ENCODE measurements at places on chromosomes 2 and 18.

DNA sequence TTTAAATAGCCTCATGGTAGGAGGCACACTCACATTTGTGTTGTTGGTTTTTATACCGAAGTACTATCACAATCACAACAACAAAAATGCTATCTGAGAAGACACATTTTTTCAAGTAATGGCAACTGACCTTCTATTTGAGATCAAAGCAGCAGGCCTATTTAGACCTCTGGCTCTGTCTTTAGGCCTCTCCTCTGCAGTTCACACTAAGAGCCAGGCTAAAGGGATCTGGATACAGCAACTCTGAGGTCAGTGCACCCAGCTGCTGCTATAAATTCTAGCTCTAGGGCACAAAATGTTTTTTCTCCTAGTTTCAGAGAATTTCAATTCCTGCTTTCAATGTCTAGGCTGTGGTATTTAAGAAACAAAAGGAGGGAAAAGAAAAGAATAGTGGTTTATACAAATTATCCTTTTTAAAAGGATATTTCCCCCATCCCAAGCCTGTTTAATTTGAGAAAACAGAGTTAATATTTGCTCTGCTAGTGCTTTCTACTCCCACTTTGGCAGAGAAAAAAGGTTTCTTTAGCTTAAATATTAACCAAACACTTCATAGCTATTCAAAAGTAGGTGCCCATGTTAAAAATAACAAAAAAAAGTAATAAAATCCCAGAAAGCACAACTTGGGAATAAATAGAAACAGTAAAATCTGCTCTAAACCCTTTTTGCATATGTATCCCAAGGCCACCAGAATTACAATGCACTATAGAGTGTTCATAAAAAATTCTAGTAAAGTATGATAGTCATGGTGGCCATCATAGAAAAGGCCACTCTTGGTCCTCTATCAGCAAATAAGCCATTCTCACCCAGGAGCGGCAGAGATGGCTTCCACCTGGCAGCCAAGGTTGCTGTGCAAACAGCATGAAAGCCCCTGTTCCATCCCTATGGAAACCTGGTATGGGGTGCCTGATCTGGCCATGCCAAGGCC, 293.6 kb upstream of the SESTD1 start:
- no peak for DNase-seq

DNA sequence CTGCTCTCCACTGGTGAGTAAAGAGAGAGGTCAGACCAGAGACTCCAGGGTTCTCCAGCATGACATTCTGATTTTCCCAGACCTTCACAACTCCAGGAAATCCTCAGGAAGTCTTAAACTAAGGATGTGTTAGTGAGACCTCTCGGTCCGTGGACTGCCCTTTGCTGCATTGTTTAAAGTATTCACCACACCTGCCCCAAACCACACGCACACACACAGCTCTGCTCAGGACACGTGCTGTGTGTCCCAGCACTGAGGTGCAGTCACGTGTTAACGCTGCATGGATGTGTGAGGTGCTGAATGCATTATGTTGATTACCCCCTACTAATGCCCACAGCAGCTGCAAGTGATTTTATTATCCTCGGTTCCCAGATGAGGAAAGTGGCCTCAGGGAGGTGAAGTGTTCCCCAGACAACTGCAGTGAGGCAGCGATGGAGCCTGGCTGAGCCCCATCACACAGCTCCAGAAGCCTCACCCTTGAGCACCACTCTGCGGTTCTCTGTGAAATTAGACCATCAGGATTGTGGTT, 68.4 kb downstream of the TRAPPC12 start:
- DNase-seq, result peak; percentile 43

GRCh38 chr2:239887604-239888003, 137.5 kb downstream of the NDUFA10 start:
- DNase-seq, result no peak

- DNase-seq, result no peak
These were observed 174.3 kb downstream of the LDLRAD4 start for GRCh38 chr18:13392899-13393298.

GRCh38 chr2:161030260-161031063, 129.8 kb upstream of the TANK start:
- DNase-seq, result peak; percentile 99

DNA sequence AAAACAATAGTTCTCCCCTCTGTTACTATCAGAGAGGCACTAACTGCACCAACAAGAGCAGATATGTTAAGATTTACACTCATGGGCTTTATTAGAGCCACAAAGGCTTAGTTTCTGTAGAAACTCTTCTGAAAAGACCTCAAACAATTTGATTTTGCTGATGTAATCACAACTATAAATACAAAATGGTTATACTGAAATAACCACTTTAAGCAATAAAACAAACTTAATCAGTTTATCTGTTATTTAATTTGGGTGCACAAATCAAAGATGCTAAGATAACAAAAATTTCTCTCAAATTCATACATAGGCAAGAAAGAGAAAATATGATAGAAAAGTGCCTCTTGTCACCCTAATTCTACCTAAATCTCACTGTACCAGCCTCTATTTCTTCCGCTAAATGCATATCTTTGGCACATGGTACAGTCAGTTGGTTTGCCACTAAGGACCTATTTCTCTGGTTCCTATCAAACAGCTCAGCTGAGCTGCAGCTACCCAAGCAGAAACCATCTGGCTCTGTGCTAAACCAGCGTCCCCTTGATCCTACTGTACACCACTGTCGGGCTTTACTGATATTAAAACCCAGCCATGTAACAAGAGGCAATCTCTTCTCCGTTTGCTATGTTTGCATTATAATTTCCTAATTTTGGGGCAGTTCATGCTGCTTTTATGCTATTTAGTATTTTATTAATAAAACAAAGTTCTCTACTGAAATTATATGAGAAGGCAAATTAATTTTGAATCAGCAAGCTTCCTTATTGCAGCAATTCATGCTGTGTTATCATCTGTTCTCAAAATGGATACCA, 60.1 kb downstream of the CWC22 start:
- DNase-seq, result no peak

DNA sequence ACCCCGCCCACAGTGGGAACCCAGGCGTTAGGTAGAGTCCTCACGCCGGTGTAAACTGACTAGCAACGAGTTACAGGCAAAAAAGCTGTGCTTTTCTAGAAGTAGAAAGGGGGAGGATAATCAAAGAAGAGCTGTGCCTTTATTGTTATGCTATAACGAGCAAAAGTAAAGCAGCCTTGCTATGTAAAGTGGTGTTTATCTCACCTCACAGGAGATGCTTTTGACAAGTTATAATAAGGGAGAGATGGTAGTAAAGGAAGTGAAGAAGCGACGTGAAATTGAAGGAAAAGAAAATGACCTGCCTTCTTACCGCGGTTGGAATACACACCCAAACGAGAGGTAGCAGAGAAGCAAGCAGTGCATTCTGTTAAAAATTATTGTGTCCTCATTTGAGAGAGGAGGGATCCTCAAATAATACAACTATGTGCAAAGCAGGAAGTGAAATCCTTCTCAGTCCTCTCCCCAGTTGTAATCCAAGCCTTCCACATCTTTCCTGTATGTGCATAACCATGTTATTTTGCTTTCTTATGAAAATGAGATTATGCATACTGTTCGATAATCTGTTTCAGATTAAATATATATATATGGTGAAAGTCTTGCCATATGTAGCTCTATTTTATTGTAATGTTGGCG, 962 bp downstream of the TANK start:
- DNase-seq, result peak; percentile 26

DNA sequence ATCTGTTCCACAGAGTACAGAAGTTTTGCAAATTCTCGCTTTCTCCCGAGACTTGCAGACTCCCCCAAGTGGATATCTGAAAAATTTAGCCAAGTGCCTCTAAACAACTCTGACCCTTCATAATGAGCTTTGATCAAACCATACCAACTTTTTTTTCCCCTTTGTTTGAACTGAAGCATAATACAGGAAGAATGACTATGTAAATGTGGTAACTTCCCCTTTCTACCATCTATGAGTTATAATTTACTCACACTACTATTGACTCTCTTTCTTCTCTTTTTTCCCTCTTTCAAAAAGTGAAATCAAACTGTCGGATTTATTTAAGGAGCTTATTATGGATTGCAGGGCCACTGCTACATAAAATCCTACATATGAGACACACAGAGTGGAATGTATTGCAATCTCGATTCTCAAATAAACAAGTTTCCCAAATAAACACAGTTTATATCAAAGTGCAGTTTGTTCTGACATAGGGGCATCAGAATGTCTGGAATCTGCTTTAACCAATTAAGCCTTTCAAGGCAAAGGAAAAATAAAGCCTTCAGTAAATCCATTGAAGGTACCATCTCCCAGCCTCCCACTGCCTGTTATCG, 1.4 kb upstream of the ZNF804A start:
- DNase-seq, result peak; percentile 53

DNA sequence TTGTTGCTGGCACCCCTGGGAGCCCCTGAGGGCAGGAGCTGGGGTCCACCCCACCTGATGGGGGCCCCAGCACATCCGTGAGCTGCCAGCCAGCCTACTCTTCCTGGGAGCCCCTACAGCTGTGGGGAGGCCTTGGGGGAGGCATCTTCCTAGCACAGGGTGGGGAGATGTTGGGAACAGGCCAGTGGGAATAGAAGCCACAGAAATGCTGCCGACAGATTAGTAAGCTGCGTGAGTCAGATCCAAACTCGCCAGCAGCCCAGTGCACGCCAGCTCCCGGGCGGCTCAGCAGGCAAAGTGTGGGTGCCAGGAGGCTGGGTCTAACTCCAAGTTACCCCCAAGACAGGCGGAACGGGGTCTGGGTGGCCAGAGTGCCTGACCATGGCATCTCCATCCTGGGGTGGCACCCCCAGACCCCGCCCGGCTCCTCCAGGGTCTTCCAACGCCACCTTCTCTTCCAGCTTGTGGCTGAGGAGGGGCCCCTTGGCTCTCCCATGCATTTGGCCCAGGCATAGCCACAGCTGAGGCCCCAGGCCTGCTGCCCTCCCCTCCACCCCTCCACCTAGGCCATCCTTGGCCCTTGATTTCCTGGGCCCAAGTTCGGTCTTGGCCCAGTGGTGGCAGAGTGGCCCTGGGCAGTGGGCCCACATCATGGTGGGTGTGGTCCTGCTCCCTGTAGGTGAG, 15.3 kb downstream of the CROCC2 start:
- DNase-seq, result peak; percentile 94

GRCh38 chr18:13471971-13472628, 253.5 kb downstream of the LDLRAD4 start:
- DNase-seq, result no peak

- peak; percentile 57 for DNase-seq
These were observed 137.5 kb upstream of the RNF152 start for GRCh38 chr18:62030091-62030985.

- peak; percentile 32 for DNase-seq
These were observed 84.1 kb downstream of the INO80D start for GRCh38 chr2:206001912-206002311.

DNA sequence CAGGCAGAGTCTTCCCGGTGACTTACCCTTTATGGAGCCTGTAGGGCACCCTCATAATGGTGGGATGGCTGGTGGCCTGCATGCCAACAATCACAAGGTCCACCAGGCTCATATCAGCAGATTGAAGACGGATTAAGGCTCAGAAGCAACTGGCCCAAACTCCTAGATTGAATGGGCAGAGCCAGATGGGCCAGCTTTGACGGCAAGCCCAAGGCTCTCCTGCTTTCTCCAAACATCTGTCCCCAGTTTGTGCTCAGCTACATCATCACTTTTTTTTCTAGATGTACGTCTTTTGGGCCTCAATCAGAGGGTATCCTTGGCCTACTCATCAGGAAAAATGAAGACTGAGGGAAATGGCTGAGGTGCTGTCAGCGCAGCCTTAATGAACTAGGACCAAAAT, 114.6 kb downstream of the VIT start:
- no peak for DNase-seq

DNA sequence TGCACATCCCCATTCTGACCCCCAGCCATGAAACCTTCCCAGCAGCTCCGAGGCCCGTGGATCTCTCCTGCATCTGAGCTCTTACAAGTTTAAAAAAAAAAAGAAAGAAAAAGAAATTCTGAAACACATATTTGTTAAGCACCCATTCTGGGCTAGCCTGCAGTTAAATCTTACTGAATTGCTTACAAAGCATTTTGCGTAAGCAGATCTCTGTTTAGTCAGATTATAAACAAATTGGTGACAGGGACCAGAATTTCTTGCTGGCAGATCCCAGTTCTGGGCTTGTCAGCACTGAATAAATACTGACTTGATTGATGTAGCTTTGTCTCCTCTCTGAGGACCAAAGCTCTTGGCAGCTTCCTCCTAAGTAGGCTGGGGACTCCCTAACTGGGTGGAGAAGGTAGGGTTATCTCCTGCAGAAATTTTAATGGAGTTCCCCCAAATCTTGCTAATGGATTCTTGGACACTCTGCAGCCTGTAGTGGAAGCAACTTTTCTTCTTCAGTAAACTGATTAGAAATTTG, 160.9 kb downstream of the MIB1 start:
- no peak for DNase-seq

DNA sequence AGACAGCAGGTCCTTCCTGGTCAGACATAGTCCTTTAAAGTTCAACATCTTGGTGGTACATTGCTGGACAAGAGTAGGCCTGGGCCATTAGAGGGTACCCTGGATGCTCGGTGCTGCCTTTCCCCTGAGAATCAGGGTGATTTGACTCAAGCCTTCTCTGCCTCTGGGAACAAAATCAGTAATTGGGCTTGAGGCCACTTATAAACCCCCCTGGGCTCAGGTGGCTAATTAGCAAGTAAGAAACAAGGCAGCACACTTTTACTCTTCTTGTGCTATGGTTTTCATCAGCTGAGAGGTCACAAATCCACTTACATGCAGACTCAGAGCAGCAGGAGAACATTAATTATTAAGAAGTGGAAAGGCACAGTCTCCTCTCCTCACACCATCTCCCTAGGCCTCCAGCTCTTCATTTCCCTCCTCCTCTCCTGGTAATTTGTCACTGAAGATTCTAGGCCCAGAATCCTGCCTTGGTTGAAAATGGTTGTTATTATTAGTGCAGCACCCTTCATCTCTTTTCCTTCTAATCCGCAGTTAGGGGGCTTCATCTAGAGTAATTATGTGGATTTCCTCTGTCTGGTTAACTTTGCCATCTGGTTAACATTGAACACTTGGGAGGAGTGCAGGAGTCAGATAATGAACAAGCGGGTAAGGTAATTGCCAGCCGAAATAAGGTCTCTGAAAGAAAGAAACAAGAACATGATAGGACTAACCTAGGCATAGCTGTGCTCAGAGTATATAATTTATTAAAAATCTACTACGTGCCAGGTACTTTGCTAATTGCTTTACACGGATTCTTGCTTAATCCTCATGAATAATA, 29.7 kb upstream of the CASP10 start:
- no peak for DNase-seq

DNA sequence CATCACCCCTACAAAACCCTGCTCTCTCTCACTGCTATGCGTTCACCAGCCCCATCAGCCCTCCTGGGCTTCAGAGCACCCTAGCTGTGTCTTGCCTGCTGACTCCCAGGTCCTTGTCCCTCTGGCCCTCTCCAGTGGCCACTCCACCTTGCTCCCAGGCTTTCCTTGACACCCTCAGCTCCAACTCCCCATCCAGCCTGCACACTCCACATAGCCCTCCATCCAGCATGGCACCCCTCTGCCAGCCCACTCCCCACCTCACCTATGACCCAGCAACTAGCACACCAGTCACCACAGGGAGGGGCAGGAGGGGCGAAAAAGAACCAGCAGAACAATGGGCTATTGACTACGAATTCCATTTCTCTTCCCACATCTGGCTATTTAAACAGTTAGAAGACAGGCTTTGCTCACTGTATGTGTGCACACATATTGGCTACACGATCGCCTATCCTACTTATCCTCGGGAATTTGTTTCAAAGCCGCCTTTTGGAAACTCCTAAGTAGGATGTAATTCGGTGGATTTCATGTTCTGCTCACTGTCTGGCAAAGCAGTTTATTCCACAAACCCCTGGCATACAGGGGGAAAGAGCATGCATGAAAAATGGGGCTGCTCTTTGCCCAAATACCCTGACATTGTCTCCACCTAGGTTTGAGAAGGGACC, 195.3 kb downstream of the SMAD2 start:
- DNase-seq, result no peak

- DNase-seq, result no peak
These were observed 3.1 kb downstream of the DLX1 start for GRCh38 chr2:172088245-172089004.
